ENCODE measurements at places on chromosomes 2 and 18.

DNA sequence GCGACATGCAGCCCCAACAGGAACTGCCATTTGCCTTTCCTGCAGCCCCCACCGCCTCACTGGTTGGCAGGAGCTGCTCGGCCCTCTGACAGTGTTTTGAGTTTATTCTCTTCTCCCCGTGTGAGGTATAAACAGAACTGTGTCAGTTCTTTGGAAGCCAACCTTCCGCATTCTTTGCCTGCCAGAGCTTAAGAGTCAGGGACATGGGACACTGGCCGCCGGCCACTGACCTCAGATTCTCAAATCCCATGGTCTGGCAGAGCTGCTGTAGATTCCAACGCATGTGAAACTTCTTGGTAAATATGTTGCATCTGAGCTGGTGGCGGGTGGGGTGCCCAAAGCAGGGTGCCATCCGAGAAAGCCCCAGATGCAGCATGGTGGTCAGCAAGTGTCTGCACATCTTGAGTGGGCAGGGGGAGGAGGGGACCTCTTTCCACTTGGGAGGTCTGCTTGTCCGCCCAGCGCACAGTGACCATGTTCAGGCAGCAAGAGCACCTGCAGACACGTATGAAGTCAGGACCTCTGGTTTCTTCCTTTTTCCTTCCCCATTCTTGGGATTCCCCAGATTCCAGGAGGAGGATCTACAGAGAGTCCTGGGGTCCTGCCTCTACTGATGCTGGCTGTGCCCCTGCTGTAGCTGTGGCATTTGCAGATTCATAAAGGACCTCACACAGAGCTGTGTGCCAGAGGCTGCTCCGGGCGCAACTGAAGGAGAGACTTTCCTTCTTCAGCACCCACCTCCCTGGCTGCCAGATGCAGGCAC, 23.8 kb downstream of the ASB18 start:
- no peak for DNase-seq

DNA sequence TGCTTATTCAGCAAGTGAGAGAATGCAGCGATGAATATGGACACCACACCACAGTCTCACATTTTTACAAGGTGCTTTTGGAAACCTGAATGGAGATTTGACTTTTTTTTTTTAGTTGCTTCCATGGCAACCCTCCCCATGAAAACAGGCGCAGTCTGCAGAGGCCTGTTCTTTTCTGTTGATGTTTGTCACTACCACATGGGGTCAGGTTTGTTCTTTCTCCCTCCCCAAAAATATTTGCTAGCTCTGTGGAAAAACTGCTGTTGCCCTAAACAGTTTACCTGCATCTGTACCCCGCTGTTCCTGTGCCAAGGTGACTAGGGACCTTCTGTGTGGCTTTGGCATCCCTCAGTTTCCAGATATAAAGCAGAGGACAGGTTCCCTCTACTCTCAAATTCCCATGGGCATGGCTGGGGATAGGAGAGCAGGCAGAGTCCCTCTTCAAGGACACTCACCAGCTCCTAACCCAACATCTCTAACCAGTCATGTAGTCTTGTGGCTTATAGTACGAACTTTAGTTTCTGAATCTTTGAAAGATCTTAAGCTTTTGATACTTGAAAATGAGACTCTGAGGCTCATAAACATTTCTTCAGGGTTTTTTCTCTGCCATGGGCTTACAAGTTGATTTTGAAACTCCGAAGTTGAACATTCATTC, 14.7 kb upstream of the MAPRE2 start:
- no peak for DNase-seq

GRCh38 chr2:135132314-135132713, 80.2 kb downstream of the RAB3GAP1 start:
- DNase-seq = no peak

DNA sequence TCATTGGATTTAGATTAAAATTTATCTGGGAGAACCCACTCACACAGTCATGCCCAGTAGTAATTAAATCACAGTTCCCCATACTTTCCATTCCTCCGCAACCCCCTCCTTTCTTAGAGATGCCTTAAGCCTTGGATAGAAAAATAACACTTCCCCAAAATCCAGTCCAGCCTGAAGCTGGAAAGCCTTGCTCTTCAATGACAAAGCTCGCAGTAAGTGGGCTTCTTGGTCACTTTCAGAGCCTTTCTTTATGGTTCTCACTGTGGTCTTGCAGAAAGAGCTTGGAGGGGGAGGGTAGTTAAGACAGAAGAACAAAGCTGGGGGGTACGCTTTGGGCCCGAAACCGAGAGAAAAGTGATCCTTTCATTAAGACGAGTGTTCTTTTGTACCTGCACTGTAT, 802.1 kb upstream of the POU3F3 start:
- DNase-seq = no peak

GRCh38 chr2:240930631-240931318, 24.6 kb downstream of the CROCC2 start:
- peak; percentile 40 for DNase-seq

DNA sequence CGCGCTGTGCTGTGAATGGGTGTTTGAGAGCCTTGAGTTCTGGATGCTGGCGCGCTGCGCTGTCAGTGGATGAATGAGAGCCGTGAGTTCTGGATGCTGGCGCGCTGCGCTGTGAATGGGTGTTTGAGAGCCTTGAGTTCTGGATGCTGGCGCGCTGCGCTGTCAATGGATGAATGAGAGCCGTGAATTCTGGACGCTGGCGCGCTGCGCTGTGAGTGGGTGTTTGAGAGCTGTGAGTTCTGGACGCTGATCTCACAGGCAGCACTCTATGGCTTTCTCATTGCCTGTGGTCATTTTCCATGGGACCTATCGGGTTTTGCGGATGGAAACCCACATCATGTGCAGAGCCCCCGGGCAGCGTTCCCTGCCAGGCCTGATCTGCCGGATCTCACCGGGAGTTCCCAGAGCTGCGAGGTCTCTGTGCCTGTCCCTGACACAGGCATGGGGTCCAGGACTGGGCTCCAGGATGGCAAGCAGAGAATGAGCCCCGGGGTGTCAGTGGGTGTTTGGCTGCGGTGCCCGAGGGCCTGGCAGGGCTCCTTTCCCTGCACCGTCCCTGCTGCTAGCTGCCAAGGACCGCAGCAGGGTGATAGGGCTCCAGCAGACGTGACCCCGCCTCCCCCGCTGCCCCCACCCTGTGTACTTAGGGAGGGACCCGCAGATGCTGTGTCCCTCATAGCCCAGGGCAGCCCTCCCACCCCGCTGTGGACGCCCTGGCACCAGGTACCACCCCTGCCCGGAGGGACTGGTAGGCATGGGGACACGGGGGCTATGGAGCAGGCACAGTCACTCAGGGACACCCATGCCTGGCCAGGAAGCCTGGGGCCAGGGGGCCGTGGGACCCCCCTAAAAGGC, 9.7 kb downstream of the PDCD1 start:
- no peak for DNase-seq

DNA sequence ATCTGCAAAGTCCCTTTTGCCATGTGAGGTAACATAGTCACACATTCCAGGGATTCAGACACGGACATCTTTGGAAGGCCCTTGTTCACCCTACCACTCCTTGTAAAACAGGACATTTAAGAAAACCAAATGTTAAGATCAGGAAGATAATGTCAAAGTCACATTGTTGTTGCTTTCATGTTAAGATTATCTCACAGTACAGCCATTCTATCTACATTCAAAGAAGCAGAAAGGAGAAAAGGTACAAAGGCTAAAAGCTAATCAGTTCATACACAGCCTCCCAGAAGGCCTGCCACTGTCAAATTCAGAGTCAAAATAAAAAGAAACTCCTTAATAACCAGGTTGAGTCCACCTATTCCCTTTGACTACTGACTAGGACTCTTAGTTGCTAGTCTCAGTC, 573.7 kb downstream of the ARHGAP15 start:
- DNase-seq = no peak

DNA sequence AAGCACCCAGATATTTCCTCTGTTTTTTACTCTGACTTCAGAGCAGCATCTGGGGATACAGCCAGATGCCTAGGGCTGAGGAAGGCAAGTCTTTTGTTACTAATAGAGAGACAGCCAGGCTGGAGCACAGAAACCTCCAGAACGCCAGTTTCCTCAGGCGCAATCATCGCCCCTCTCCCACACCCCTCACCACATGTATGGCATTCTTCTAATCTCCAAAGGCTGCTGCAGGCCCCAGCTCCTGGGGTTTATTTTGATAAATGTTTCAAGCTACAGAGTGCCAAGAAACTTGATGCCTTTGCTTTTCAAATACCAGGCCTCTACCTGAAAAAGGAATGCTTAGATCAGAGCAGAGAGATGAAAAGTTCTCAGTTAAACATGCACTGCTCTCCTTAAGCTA, 283.6 kb downstream of the RBM43 start:
- peak; percentile 7 for DNase-seq

- no peak for DNase-seq
Measured at GRCh38 chr18:77095391-77096371, 36.9 kb downstream of the MBP start.

DNA sequence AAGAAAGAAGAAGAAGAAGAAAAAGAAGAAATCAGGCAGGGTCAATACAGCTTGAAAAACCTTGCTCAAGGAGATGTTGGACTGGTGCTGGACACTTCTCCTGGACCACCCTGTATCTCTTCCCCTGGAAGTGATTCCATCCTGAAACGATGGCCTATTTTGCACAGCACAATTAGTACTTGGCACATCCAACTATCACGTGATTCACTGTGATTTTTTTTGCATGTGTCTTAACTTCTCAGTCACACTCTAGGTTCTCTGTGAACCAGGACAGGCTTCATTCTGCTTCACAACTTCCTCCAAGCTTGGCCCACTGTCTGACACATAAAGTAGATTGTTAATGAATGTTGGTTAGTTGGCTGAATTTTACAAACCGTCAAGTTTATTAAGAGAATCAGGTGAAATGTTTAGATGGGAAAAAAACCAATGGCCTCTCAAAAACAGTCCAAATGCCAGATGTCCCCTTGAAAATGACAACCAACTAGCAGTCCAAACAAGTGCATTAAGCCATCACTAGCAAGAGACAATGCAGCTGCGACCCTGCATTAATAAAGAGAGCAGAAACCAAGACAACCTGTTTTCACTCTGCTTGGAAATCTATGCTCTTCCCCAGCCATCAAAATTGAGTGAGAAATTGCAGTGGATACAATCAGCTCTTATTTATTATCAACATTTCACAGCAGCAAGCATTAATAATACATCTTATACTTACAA, 300.0 kb upstream of the CHAC2 start:
- no peak for DNase-seq

GRCh38 chr2:132599556-132599955, 70.4 kb downstream of the LYPD1 start:
- no peak for DNase-seq

DNA sequence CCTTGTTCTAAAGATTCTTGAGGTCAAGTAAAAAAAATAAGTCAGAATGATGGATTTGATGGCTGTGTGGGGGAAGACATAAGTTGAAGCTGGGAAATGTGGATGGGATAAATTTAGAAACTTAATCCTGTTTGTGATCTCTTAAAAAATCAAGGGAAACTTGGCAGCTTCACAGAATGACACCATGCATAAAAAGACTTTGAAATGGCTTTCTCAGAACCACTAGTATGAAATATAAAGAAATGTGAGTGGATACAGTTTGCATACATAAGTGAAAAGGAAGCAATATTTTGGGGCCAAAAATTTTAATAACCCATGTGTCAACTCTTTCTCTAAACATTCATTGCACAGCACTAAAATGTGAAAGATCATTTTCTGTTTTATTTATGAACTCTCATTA, 21.7 kb downstream of the CDH19 start:
- no peak for DNase-seq

- no peak for DNase-seq
Measured at GRCh38 chr18:76447258-76447890, 47.7 kb downstream of the ZNF516 start.

DNA sequence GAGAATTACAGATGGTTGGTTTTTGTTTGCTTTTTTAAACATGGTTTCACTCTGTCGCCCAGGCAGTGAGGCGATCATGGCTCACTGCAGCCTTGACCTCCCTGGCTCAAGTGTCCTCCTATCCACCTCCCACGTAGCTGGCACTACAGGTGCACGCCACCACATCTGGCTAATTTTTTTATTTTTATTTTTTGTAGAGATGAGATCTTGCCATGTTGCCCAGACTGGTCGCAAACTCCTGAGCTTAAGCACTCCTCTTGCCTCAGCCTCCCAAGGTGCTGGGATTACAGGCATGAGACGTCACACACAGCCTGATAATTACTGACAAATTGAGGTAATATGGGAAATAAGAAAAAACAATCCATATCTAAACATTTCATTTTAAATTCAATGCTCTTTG, 110.5 kb upstream of the ZSWIM2 start:
- DNase-seq = no peak

- DNase-seq = no peak
Measured at GRCh38 chr18:69622961-69623360, 222.3 kb downstream of the DOK6 start.

- no peak for DNase-seq
Measured at GRCh38 chr18:47901624-47902362, 28.7 kb downstream of the SMAD2 start.

- no peak for DNase-seq
Measured at GRCh38 chr18:11105463-11105862, 43.9 kb downstream of the PIEZO2 start.

- DNase-seq = no peak
Measured at GRCh38 chr2:47310801-47311560, 92.0 kb upstream of the MSH2 start.

- DNase-seq = no peak
Measured at GRCh38 chr2:165927774-165928173, 25.8 kb downstream of the TTC21B start.

- no peak for DNase-seq
Measured at GRCh38 chr2:29304399-29305060, 189.3 kb downstream of the CLIP4 start.

- DNase-seq = no peak
Measured at GRCh38 chr2:105418522-105418921, 19.7 kb upstream of the FHL2 start.

DNA sequence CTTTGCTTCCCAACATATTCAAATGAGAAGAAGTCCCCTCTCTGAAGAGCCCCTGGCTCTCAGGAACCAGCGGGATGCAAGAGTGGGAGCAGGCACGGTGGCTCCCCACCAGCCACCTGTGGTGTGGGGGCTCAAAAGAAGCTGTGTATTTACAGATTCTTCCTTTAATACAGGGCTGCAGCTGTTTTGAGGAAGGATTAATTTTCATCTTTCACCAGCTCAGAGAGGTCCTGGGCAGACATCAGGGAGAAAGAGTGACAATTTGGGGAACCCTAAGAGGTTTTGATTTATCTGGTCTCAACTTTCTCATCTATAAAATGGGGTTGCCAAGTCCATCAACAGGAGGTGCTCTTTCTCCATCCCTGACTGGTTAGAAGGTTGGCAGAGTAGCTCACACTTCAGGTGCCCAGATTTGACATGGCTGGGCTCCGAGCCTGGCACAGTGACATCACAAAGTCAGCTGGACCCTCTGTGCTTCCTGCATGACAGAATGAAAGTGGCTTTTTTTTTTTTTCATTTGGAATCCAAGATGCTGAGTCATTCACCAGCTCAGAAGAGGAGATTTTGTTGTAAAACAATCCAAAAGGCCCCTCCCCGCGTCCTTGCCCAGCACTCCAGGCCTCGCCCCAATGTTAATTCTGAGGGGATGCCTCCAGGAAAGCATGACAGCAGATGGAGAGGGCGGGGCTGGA, 15.5 kb upstream of the SIX2 start:
- DNase-seq = no peak
